ENCODE measurements at places on chromosomes 3 and 15.
A peak's percentile ranks its signal among the peaks of the same experiment; 100 is the strongest.

DNA sequence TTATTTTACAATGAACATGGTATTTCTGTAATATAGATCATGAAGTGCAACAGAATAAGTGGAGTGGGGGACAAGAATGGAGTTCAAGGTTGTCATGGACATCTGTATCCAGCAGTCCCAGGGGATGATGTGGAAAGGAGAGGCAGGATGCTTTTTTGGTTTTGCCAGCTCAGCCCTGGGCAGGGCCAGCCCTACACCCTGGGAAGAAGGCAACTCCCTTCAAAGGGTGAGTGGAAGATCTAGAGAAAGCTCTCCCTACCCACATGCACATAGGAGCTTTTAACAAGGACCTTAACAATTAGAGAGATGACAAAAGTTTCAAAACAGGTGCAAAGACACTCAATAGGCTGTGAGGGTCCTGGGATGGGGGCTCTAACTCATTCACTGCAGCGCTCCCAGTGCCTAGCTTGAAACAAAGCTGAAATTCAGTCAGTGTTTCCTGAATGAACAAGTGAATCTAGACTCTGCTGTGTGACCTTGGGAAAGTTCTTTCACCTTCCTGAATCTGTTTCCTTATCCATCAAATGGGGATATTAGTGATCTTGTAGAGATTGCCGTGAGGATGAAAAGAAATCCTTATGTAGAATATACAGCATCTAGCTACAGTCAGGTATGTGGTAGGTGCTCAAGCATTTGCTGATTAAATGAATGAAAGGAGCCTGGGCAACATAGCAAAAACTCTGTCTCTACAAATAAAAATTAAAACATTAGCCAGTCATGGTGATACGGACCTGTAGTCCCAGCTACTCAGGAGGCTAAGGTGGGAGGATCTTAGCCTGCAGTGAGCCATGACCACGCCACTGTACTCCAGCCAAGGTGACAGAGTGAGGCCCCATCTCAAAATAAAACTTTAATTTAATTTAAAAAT lies 14.3 kb downstream of the BHLHE40 start:
- no peak for DNase-seq

- DNase-seq = no peak
Measured at GRCh38 chr15:93168910-93169309, 79.9 kb upstream of the RGMA start.

GRCh38 chr15:91627473-91628278 lies 225.8 kb upstream of the SLCO3A1 start:
- DNase-seq = no peak

- DNase-seq = no peak
Measured at GRCh38 chr3:12427551-12427950, 56.7 kb upstream of the TSEN2 start.

- DNase-seq = no peak
Measured at GRCh38 chr3:69998759-69999139, 784 bp upstream of the SAMMSON start.

GRCh38 chr3:148600440-148600839 lies 97.3 kb upstream of the AGTR1 start:
- no peak for DNase-seq

DNA sequence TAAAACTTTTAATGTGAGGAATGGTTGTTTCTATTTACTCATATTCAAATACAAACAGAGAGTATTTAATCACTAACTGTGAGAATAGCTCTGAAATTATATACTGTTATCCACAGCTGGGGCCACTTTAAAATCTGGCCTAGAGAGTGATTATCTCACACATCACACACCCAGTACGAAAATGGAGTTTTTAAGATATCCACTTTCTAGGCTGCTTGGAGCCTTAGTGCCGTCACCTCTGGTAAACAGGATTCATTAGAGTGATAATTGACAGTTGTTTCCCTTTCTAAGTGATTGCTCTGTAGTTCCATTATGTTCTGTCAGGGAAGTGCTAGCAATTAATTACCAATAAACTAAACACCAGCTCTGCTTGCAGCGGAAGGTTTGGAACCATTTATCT lies 942.4 kb downstream of the FHIT start:
- DNase-seq = no peak

DNA sequence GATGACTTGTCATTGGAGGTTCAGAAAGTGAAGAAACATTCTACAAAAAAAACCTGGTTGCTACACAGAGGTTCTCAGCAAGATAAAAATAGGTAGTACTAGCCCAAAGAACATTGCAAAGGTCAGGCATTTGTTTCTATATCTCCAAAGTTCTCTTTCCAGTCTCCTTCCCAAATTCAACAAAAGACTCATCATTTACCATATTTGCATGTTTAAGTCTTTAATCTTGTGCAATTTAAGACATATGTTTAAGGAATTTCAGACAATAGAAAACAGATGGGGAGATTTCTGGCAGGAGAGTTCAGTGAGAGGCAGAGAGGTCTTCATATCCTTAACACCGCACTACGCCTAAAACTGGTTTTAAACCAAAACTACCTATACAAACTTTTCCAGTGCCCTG lies 173.8 kb upstream of the THBS1 start:
- no peak for DNase-seq

- no peak for DNase-seq
Measured at GRCh38 chr15:28124841-28125240, 25.7 kb upstream of the OCA2 start.

GRCh38 chr3:133208184-133208583 lies 170.0 kb downstream of the TMEM108 start:
- DNase-seq = no peak

DNA sequence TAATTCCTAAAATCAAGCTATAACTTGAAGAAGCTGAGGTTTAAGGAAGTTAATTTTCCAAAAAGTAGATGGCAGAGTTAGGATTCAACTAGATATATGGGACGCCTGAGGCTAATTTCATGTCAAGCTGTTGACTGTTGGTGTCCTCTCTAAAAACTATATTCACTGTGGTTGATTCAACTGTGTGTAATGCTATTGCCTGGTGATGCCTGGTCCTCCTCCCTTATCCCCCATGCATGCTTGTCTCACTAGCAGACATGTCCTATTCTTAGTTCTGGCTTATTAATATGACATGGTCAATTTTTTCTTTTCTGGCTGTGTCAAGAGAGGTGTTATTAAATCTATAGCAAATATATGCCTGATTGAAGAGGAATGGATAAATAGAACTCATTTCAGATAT lies 156.1 kb downstream of the SPATA16 start:
- no peak for DNase-seq

DNA sequence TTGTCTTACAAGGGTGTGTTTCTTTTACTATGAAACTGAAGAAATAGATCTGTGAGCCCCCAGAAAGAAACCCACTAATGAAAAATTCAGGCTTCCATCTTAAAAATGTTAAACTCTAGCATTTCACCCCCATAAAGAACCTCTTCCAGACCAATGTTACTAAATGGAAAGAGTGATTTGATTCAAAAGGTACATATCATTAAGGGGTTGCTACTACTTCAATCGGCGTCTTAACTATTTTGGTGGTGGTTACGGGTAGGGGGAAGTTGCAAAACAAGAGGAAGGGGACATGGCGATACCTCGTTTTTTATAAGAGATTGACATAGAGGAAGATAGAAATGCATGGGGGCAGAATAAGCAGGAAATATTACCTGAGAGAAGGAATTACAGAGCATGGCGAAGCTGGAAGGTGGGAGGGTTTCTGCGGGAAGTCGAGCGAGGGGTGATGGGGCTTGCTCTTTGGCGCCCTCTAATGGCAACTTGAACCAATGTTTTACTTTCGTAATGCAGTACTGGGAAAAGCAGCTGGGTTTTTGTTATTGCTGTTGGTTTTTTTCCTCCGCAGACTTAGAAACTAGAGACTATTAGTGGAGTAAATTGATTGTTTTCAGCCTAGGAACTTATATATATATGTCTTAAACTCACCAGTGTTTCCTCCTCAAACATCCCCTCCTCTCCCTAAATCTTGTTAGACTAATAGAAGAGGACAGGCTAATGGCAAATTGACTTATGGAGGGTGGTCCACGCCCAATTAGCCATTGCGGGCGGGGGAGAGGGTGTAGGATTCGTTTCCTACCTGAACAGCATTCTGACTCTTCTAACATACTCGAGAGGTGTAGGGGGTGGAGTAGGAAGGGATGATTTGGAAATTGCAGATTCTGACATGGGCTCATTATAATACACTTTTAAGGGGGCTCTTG lies 11.3 kb upstream of the SOX2 start:
- DNase-seq = peak; percentile 72

DNA sequence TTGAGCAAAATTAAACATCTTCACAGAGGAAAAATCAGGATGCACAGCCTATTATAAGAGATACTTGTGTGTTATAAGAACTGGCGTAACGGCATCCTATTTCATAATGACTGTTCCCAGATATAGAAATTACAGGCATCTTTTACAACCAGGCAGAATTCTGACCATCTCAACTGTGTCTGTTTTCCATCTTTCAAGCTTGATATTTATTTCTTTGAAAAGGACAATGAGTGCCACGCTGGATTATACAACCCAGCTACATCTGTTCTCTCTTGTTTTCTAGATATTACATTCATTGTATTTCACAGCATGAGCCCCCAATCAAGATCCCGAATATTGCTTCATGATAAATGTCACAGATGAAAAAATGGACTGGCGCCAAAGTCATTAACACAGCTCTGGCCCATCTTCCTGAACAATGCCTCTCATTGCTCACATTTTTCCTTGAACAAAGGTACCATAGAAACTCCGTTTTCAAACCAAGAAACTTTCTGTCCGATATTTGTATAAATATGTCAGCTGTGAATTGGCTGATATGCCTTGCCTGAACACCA lies 420.6 kb downstream of the TBL1XR1 start:
- no peak for DNase-seq

DNA sequence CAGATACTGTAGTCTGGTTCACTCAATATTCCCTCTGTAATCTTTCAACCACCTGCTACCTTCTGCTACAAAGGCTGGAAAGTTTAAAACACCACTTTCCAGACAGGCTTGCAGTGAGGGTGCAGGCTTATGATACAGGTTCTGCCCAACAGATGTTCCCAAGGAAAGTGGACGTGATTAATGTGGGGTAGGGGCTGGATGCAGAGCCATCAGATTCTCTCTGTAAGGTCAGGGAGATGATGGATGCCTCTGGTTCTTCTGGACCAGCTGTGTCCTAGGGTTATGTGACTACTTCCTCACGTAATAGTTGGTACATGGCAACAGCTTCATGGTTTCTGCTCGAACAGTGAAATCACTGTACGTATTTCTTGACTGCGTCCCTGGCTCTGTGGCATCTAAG lies 11.1 kb downstream of the GPR176 start:
- no peak for DNase-seq

DNA sequence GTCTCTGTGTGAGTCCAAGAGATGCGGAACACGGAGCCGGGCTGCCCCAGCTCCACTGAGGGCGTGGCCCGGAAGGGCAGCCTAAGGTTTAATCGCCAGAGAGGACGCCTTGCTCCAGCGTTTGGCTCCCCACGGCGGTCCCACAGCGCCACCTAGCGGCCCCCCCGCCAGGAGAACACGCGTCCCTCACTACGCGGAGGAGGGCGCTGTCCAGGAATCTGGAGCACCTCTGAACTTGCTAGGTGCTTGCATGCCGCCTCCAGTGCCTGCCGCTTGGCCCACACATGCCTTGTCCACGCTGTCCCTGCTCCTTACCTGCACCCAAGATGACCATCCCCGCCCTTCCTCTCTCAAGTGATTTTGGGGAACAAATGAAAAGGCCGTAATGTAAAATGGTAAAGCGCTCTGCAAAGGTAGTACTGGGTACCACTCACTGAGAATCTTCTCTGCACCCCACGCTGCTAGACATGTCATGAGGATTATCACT lies 14.4 kb upstream of the MRPS22 start:
- DNase-seq = peak; percentile 92

GRCh38 chr3:2838546-2839157 lies 271.5 kb downstream of the IL5RA start:
- DNase-seq = no peak

GRCh38 chr3:101588616-101589015 lies 14.6 kb downstream of the PCNP start:
- no peak for DNase-seq

- DNase-seq = no peak
Measured at GRCh38 chr15:65032801-65033537, 3.5 kb upstream of the MTFMT start.

DNA sequence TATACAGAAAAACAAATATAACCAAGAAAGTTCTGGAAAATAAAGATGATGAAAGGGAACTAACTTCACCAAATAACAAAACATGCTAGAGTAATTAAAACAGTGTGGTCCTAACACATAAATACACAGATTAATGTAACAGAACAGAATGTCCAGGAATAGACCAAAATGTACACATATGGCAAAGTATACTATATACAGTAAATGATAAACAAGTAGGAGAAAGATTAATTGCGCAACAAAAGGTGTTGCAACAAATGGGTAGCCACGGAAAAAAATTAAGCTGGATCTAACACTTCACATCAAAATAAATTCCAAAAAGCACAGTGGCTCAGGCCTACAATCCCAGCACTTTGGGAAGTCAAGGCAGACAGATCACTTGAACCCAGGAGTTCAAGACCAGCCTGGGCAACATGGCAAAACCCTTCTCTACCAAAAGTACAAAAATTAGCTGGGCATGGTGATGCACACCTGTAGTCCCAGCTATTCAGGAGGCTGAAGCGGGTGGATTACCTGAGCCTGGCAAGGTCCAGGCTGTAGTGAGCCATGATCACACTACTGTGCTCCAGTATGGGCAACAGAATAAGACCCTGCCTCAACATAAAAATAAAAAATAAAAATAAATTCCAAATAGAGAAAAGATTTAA lies 19.8 kb downstream of the SCAP start:
- DNase-seq = no peak

DNA sequence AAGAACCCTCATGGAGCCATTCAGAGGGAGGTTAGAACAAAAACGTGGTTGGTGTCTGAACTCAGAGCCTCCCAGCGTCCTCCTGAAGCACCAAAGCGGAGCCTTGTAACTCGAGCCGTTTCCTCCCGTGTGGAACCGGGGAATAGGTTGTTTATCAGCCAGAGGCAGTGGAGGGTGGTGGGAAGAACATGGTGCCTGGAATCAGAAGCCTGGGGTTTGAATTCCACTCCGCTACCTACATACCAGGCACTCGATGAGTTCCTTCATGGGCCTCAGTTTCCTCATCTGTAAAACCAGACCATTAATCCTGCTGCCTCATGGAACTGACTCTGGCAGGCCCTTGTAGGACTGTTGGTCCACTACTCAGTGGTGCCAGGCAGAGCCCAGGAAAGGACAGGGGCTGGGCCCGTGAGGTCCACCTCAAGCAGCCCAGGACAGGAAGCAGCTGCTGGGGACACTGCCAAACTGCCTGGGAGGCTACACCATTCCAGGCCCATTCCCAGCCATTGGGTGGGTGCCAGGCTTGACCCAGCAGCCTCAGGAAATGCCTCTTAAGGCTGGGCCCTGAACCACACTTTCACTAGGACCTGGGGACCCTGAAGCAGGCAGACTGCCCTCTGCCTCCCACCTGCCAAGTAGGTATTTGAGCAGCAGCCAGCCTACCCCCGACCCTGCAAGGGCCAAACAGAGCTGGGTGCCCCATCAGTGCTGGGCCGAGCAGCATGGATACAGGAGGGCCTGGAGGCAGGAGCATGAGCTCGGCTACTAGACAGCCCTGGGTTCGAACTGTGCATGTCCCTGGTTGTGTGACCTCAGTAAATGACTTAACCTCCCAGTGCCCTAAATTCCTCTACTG lies 33.4 kb downstream of the PRKCD start:
- DNase-seq = no peak

GRCh38 chr3:47804577-47804976 lies 1.6 kb downstream of the DHX30 start:
- no peak for DNase-seq

All from RWPE1 (cell line).